ENCODE measurements at places on chromosomes 6 and 20. TPM values are rescaled to one million over a fixed set of nuclear protein-coding genes. Genes with fewer than 3 reads are reported as not detected.

ACSS1 gene
- total RNA-seq: 13.1 TPM

FBXO5 gene
- 19.4 TPM for total RNA-seq

CCN6 gene
- total RNA-seq: not detected

LZTS3 gene
- total RNA-seq: 3.2 TPM

GRM1 gene
- not detected for total RNA-seq

MTCH1 gene
- 138 TPM for total RNA-seq

OR2B6 gene
- 0.15 TPM for total RNA-seq

NNAT gene
- not detected for total RNA-seq

ECT2L gene
- not detected for total RNA-seq

Data from A549 treated with CORT108297 at 1 μM for 4 hours (cell line).